ENCODE measurements at places on chromosomes 11 and 22. TPM values are rescaled to one million over a fixed set of nuclear protein-coding genes. Genes with fewer than 3 reads are reported as not detected.

MS4A5 gene
- not detected for total RNA-seq

- no peak for DNase-seq
These were observed 39.9 kb downstream of the GLYATL1 start for GRCh38 chr11:58979222-58979621.

GRCh38 chr11:79304599-79305212, 136.1 kb downstream of the TENM4 start:
- DNase-seq, result no peak

GRCh38 chr11:66068154-66068821, 1.8 kb upstream of the PACS1 start:
- DNase-seq, result peak; percentile 48

RAB30 gene
- 2.6 TPM for total RNA-seq

DNA sequence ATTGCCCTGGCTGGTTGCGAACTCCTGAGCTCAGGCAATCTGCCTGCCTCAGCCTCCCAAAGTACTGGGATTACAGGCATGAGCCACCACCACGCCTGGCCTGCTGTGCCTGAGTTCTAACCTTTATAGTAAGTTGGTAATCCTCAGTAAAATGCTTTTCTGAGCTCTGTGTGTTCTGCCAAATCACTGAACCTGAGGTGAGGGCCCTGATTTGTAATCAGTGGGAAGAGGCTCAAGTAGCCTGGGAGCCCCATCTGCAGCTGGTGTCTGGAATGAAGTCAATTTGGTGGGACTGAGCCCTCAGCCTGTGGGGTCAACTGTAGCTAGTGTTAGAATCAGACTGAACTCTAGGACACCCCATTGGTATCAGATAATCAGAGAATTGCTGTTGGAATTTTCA, 72.6 kb upstream of the PARVG start:
- no peak for DNase-seq

All from NCI-H460 (cell line).